ENCODE measurements at places on chromosomes 12 and 14.

- no peak for DNase-seq
These were observed 577.5 kb downstream of the BCL11B start for GRCh38 chr14:98694541-98694940.

GRCh38 chr12:26109343-26109881 is 15.4 kb downstream of the BHLHE41 start:
- peak; percentile 64 for DNase-seq

DNA sequence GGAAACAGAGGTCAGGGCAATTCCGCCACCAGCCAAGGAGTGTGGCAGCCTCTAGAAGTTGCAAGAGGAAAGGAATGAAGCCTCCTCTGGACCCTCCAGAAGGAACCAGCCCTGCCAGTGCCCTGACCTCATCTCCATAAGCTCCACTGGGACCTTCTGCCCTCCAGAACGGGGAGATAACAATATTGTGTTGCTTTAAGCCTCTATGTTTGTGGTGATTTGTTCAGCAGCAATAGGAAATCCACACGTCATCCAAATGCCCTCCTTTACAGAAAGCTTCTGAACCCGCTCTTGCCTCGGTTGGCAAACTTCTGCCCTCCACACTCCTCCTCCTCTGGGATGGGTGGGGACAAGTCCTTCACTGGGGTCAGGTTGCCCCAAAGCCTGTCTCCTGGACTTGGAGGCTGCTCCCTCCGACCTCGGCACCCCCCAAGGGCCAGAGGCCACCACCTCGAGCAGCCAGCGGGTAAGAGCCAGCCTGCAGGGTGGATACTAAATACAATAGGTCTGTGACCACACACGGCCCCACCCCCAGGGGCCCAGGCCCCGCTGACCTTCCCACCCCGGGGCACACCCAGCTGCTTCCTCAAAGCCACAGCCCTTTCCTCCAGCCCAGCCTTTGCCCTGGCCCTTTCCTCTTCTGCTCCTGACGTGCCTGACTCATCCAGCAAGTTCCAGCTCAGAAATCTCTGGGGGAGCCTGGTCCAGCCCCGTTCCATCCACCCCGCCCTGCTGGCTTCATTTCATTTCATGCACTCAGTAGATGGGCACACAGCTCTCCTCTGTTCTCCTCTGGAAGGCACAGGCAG is 58.7 kb upstream of the NCOR2 start:
- no peak for DNase-seq

DNA sequence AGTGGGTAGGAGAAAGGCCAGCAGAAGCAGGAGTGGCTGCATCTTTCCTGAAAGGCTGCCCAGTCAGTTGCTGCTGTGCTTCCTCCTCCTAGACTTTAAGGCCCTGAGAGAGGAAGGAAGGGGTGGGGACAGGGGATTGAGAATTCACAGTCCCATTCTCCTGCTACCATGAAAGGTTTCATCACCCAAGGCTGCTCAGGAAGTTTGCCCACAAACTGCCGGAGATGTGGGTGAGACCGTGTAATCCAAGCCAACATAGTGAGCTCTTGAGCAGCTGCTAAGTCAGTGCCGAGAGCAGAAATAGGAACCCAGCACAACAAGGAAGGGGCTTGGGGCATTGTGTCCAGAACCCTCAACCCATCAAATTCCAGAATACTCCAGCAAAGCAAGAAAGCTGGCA is at the start of gene CTSG:
TSS of gene CTSG (minus strand) at position 69 of the 400 bp plus-strand sequence. CDS start at position 42, 27 bp downstream.
- no peak for DNase-seq

DNA sequence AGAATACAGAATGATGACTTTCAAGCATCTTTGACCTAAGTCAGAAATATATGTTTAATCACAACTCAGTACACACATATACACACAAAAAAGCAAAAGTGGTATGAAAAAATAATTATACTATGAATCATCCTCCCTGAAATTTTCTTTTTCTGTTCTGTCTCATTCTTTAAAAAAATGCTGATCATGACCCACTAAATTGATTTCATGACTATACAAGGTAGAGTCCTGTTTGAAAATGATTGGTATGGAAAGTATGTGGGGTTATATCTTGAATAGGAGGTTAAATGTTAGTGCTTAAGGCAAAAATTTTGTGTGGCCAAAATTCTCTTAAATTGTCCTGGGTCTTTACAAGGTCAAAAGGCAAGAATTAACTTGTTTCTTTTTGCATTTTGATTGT is 80.4 kb downstream of the SUDS3 start:
- DNase-seq, result no peak

DNA sequence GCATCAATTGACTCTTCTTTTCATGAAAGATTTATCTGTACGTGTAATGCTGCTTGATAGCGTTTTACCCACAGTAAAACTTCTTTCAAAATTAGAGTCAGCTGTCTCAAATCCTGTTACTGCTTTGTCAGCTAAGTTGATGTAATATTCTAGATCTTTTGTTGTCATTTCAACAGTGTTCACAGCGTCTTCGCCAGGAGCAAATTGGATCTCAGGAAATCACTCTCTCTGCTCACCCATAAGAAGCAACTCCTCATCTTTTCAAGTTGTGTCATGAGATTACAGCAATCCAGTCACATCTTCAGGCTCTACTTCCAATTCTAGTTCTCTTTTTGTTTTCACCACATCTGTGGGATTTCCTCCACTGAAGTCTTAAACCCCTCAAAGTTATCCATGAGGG is 9.5 kb downstream of the PCNX1 start:
- DNase-seq, result no peak

DNA sequence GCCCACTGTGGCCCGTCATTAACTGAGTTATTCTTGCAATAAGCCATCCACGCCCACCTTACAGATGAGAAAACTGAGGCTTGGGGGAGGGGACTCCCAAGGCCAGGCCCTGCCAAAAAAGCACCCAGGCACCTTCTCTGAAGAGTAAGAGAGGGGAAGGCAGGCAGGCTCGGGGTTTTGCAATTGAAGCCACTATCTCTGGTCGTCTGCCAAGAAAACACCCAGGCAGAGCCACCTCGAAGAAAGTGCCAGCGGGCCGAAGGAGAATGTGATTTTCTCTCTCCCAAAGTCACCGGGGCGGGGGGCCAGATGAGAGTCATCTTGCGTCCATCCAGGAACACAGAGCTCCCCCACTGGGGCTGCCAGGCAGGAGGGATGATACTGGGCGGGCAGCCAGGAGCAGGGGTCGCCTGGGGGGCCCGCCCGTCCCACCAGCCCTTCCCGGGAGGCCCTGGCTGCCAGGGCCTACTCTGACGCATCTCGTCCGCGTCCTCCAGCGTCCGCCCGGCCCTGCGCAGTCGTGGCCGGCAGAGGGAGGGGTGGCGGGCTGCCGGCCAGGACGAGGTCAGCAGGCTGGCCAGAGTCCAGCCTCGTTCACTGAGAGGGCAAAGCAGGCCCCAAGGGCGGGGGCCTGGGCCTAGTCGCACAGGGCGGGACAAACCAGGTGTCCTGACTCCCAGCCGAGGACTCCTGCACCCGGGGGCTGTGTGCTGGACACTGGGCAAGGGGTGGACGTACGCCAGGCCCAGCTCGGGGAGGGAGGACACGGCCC is 74.3 kb downstream of the RFLNA start:
- no peak for DNase-seq

- DNase-seq, result no peak
These were observed 114.3 kb upstream of the PCED1B start for GRCh38 chr12:46965137-46965536.

DNA sequence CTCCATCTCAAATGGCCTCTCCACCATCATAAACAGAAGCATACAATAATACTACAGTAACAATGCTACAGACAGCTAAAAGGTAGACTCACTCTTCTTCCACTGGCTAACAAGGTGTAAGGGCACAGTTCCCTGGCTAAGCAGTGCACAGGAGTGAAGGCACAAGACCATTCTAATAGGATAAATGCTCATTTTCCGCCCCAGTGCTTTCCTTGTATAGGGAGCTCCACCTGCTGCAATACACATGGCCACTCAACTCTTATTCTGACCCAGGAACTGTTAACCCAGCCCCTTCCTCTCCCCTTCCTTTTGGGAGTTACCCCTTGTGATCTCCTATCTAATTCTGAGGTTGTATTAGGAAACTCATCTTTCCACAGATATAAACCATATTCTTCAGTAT is 124.6 kb downstream of the KCNK10 start:
- DNase-seq, result peak; percentile 81

DNA sequence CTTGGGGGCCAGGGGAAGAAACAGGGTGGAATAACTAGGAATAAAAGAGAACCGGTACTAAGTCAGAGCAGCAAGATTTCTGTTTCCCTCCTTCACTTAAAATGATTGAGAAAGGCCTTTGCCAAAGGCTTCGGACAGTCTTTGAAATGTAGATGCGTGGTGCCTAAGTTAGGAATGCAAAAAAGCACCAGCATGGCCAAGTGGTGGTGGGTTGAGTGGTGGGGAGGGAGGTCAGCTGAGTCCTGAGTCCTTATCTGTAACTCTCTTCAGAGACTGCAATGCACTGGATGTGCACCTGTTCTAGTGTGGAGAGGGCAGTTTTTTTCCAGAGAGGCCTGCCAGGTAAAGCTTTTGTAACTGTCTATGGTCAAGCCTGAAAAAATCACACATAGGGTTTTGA is 919.9 kb downstream of the FSCB start:
- no peak for DNase-seq

DNA sequence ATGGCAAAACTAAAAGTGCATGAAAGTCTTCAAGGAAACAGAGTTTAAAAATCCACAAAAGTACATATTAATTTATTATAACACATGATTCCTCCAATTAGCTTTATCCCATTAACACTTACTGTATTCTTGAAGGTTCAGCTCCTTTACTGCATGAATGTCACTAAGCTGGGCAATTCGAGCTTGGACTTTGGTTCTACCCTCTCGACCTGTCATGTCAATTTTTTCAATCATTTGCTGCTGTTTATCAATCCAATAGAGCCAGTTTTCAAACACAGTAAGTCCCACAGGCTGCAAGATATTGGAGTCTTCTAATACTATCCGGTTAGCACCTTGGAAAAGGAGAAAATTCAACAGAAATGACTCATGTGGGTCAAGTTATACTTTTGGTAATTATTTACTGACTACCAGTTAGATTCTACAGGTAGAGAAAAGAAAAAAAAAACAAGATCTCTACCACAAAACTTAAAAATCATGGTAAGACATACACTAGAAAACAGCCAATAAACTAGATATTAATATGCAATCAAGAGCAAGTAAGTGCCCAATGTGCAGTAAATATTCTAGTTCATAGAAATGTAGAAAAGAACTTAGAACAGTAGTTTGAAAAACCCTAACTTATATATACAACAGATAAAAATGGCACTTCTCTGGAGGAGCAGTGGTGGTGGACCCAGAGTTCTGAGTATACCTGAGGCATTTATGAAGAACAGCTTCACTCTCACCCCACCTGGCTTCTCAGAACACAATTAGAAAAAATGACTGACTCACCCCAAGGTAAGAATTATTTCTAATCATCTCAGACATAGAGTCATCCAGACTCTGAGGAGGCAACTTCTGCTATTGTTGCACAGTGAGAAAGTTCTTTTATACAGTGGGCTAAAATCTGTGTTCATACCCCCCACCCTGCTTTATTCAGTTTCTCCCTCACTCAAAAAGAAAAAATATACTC is 67.7 kb downstream of the BCL2L14 start:
- DNase-seq, result no peak

DNA sequence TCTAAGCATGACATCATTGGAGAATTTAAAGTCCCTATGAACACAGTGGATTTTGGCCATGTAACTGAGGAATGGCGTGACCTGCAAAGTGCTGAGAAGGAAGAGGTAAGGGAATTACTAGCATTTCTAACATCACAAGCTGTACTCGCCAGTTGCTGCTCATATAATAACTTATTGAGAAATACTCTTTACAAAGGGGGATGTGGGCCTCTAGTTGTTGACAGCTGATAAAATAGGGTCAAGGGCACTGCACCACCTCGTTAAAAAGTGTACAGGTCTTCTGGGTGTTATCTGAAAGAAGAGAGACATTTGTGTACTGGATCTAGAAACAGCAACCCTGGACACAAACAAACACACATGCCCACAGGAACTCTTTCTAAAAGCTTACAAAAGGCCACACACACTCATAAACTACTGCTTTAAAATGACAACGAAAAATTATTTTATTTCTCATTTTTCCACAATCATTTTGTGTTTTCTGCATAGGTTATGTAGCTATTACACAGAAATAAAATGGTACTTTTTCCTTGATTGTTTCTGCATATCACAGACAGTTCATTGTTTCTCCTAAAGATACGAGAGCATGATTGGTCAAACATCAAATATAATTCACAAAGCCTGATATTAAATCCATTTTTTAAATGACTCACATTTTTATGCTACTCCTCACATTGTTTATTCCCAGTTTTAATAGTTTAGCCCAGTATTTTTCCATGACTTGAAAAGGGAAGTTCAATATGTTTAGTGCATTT is 391.1 kb downstream of the PAWR start:
- no peak for DNase-seq

GRCh38 chr12:95553197-95553943 is 2.1 kb upstream of the USP44 start:
- DNase-seq, result no peak

DNA sequence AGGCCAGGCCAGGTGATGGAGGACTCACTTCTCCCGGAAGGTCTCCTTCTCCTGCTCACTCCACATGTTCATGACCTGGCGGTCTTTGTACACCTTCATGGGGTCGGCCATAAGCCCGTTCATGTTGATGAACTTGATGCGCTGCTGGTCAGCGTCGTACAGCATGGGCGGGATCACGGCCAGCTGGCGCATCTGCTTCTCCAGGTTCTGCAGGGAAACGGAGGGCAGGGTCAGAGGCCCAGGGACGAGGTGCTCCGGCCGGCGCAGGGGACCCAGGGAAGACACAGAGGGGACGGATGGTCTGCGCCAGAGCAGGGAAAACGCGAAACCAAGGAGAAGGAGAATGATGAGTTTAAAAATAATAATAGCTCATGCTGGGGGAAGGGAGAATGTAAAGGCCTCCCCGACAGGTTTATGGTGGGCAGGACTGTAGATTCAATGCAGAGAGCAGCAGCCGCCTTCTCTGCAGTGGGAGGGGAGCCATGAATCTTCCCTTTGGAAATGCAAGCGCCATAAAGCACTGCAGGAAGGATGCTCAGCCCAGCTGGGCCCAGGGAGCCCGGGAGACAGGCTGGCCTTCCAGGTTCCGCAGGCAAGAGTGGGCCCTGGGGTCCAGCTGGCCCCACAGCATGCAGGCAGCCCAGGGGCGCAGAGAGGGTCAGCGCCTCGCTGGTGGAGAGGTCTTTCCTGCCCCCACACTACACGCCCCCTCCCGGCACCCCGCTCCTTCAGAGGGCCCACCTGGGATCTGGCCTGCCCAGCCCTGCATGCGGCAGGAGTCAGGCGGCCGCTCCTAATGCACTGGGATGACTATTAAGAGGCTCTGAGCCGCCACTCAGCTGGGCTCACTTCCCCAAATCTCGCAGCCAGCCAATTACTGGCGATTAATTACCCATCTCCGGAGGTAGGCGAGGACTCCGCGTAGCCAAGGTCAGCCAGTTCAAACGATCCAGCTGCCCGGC is 132.0 kb downstream of the RFLNA start:
- no peak for DNase-seq

- DNase-seq, result no peak
These were observed 216.2 kb upstream of the RMST start for GRCh38 chr12:97246368-97246767.

- no peak for DNase-seq
These were observed 48.4 kb downstream of the GTF2A1 start for GRCh38 chr14:81172353-81172752.

- DNase-seq, result no peak
These were observed 47.2 kb downstream of the ARMH4 start for GRCh38 chr14:58104808-58105207.
